ENCODE measurements at places on chromosomes 1 and 21.
A peak's percentile ranks its signal among the peaks of the same experiment; 100 is the strongest.

GRCh38 chr1:222716393-222716792, 4.0 kb downstream of the BROX start:
- no peak for DNase-seq

DNA sequence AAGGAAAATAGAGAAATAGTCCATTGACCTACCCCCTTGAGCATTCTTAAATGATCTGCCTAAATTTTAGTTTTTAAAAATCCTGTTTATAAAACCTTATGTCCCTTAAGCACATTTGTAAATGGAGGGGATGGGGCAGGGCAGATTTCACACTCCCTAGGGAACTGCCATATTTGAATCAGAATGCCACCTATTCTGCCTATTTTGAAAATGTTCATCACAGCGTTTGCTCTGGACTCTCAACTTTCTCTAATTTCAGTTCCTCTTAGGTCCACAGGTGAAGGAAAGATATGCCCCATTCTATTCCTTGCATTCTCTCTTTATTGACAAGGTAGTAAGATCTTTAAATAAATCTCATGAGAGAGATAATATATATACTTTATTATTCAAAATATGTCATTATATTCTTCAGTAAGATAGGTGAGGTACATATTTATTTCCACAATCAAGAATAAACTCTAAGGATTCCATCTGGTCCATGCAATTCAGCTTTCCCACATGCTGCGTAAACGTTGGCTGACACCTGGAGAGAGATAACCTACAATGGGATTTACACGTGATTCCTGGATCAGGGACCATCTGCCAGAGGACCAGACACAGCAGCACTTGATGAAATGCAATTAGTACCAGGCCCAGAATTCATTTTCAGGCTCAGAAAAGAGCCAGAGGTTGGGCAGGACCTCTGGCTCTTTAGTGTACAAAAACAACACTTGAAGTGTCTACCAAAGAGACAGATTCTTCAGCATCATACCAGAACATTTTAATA, 1.2 kb upstream of the LPGAT1 start:
- peak; percentile 95 for DNase-seq

GRCh38 chr1:89929467-89930063, 65.3 kb upstream of the ZNF326 start:
- no peak for DNase-seq

- DNase-seq: no peak
These were observed 27.1 kb downstream of the ZBTB17 start for GRCh38 chr1:15948595-15949452.

DNA sequence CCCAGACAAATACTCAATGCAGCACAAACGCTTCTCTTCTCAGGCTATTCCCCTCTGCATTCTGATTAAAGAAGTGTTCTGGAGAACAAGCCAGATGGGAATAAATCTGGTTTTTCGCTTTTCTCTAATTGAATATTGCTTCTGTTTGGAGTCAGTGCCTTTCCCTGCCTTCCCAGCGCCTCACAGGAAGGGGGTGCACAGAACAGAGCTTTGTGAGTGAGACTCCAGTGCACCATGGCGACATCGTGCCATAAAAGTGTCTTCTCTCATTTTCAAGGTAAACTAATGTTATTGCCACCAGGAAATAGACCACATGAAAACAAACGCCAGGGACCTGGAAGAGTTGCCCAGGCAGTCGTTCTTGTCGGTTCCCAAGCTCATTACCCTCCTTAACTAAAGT, 43.6 kb upstream of the SLC45A1 start:
- DNase-seq: no peak

GRCh38 chr1:198879711-198880306, 241.0 kb downstream of the PTPRC start:
- no peak for DNase-seq

- no peak for DNase-seq
These were observed 114.4 kb upstream of the VAMP3 start for GRCh38 chr1:7656557-7657215.

GRCh38 chr1:145986551-145986950, 9.8 kb downstream of the TXNIP start:
- no peak for DNase-seq

DNA sequence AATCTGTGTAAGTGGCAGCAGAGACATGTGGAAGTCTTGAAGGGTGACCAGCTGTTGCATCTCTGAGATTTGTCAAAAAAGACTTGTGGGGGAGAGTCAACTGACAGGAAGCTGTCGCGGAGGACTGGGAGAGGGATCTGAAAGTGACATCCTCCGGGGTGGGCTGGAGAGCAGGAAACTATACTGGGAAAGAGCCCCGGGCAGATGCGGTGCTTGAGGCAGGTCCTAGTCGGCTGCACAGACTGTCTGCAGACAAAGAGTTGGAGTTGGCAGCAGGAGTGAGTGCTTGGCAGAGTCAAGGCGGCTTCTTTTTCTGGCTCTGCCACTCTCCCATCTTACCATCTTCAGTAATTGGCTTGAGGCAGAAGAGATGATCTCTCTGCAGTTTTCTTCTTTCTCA, 294.0 kb upstream of the C1orf87 start:
- no peak for DNase-seq

DNA sequence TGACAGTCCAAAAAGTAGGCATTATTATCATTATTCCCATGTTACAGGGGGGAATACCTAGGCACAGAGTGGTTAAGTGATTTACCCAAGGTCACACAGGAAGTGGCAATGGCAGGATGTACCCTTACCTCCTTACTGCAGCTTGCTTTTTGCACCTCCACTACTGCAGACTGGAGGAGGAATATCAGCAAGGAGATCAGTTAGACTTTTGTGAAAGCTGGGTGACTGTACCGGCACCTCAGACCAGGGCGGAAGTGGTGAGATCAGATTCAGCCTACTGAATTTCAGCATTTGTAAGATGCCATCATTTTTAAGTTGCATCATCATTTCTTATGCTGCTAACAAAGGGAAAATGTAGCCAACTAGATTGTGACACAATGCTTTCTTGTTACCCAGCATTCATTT, 4.5 kb downstream of the ADARB1 start:
- DNase-seq: no peak

DNA sequence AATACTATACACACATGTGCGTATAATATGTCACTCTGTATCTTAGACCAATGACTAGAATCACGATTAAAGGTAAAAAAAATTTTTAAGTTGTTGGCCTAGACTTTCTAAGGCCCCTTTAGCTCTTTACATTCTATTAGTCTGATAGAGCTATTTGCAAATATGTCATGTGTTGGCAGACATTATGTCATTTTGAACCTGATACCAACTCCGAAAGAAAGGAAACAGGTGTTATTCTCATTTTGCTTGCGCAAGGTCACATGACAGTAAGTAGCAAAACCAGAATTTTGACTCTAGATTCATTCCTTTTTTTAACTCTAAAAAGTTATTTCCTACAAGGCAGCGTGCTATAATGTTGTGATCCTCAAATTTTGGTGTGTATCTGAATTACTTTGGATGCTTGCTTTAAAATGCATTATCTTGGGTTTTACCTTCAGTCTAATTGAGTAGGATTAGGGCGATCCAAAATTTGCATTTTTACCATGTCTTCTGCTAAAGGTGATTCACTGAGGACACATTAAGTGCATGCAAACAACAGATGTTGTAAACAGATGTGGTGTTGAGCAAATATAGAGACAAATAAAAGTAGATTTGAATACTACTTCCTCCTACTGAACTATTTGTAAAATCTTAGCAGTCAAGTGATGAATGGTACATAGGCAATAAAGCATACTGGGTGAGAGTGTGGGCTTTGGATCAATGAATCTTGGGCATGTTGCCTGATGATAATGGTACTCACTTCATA, 63.5 kb upstream of the KIAA1614 start:
- DNase-seq: no peak

DNA sequence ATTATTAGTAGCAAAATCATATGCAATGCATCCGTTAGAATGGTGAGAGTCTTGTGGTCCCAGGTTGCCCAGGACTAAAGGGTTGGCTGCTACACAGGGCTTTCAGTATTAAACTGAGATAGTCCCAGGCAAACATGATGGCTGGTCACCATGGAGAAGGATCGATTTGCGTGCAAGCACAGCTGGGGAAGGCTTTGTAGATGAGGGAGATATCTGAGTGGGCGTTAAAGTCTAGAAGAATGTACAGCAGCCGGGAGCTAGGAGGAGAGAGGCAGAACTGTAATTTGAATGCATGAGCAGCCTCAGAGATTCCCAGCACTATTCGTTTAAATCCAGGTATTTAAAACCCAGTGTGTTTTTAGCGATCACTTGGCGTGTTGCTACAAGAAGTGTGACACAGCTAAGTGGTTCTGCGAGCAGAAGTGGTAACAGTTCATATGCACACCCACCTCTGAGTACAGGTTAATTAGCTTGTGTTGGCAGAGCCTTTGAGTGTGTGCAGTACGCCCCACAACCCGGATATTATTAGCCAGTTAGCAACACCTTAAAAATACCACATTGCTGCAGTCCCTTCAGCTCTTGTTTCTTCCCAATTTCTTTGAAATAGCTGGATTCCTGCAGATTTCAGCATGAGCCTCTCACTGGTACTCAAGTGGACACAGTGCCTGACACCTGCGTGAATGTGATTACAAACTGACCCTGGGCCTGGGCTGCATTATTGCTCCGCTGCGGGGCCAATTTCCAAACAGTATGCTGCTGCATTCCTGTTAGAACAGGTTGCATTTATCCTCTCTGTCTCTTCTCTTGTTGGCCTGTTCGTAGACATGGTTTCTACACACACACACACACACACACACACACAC, 67.2 kb upstream of the SCAF4 start:
- DNase-seq: peak; percentile 14

DNA sequence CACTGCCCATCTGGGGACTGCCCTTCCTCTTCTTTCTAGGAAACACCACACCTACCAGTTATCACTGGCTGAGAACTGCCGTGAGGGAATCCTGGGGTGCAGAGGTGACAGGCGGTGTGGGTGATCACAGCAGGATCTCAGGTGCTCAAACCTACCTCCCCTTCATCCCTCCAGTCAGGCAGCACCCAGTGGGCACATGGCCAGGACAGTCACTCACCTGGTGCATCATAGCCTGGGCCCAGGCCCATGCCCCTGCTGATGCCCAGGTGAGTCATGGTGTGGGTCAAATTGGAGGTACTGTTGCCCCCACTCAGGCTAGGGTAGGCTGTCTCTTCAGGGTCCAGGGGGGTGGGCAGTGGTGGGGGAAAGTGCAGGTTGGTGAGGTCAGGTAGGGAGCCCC, 5.3 kb upstream of the DENND4B start:
- no peak for DNase-seq

GRCh38 chr1:206699626-206700025, 14.9 kb downstream of the MAPKAPK2 start:
- DNase-seq: no peak

- no peak for DNase-seq
These were observed 15.2 kb downstream of the LRRC71 start for GRCh38 chr1:156935505-156936128.

- peak; percentile 29 for DNase-seq
These were observed 28.6 kb downstream of the KAZN start for GRCh38 chr1:14626869-14627607.

GRCh38 chr1:41469706-41470105, 14.8 kb downstream of the EDN2 start:
- no peak for DNase-seq

DNA sequence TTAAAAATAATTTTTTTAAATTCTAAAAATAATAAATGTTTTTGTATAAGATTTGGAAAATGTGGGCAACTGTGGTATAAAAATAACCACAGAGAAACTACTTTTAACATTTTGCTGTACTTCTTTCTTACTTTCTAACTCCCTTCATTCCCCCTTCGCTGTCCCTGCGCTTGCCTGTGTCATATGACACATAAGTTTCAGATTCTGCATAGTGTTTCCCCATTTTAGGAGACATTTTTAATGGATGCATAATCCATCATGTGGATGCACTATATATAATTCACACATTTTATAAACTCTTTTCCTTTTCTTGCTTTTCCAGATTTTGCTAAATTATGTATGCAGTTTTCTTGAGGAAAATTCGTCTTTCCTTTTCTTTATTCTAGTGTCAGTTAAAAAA, 16.3 kb downstream of the ATG4C start:
- DNase-seq: no peak

- DNase-seq: no peak
These were observed 243.7 kb upstream of the DPYD start for GRCh38 chr1:98164509-98164908.

- DNase-seq: no peak
These were observed 103.9 kb upstream of the TTC34 start for GRCh38 chr1:2905356-2905755.

DNA sequence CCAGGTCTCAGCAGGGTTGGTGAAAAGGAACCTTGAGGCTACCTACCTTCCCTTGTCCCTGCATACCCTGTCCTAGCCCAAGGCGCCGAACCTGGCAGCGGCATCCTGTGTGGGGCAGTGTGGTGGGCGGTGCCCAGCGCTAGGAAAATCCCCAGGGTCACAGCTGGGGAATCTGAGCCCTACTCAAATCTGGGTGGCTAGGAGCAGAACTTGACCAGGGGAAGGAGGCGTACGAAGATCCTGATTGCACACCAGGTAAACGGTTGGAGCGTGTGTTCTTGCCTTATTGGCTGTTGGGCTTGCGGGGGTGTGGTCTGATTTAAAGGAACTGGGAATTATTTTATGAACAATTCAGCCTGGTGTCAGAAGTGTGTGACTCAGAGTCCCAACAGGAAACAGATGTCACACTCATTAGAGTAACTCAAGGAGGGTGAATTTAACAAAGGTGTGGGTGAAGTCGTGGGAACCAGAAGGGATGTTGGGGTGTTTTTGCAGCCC, 118.6 kb downstream of the LRIG2 start:
- no peak for DNase-seq

- DNase-seq: no peak
These were observed 329.2 kb downstream of the TGFB2 start for GRCh38 chr1:218674280-218674773.

- DNase-seq: no peak
These were observed 53.0 kb upstream of the DESI2 start for GRCh38 chr1:244599937-244600350.

DNA sequence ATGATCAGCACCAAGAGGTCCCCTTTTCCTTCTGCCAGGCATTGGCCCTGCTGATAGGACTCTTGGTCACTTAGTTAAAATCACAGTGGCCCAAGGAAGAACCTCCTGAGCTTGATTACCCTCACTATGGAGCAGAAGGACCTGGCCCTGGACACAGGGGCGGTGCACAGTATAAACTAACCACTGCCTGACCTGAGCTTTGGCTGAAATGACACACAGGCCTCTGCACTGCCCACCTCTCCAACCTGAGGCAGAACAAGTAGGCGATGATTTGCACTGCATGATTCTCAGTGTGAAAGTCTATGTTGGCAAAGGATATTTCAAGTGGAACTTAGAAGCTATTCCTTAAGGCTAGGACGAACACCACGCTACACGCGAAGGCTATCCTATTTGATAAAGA, 48.5 kb downstream of the CAPN2 start:
- DNase-seq: no peak

GRCh38 chr1:246450611-246451251, 56.3 kb downstream of the SMYD3 start:
- peak; percentile 57 for DNase-seq

GRCh38 chr1:241536304-241536703, 4.1 kb downstream of the KMO start:
- no peak for DNase-seq

GRCh38 chr21:44496564-44497550, 41.5 kb downstream of the LRRC3 start:
- DNase-seq: peak; percentile 22

GRCh38 chr1:19824541-19824940, 9.5 kb upstream of the RNF186 start:
- no peak for DNase-seq

- DNase-seq: no peak
These were observed 26.2 kb downstream of the C8A start for GRCh38 chr1:56880774-56881173.

All from NCI-H146 (cell line).